ENCODE measurements at places on chromosomes 13 and 19.

- no peak for DNase-seq
Observed at GRCh38 chr13:27007166-27007565, 164.4 kb downstream of the USP12 start.

- no peak for DNase-seq
Observed at GRCh38 chr19:50040967-50041366, 15.2 kb downstream of the ZNF473 start.

- no peak for DNase-seq
Observed at GRCh38 chr19:40806423-40807146, 7.6 kb downstream of the EGLN2 start.

GRCh38 chr19:5138606-5139582 is 170.0 kb downstream of the KDM4B start:
- DNase-seq, result no peak

GRCh38 chr13:51246418-51247277 is 24.4 kb downstream of the FAM124A start:
- DNase-seq, result no peak

DNA sequence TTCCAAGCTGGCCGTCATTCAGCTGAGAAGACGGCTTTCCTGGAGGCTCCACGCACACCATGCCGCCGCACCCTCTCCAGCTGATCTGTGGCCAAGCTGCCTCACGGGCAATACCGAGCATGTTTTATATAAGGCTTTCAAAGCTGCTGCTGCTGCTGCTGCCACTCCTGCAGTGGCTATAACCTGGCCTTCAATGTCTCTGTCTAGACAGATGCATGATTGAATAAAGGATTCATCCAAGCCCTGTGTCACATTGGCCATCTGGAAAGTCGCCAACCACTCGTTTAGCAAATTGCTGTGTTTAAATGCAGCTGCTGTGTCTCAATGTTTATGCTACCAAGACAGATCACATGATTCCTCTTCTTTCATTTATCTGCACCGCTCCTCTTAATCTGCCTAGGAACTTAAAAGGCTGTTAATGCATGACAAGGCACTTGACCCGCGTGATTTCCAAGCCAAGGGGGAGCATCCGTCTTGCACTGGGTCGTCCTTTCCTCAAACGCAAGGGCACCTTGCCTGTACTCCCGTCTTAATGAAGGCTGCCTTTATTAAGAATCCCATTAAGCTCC is 114.3 kb downstream of the TEX26 start:
- peak; percentile 71 for DNase-seq

GRCh38 chr13:101455863-101456262 is 3.4 kb downstream of the ITGBL1 start:
- DNase-seq, result no peak

DNA sequence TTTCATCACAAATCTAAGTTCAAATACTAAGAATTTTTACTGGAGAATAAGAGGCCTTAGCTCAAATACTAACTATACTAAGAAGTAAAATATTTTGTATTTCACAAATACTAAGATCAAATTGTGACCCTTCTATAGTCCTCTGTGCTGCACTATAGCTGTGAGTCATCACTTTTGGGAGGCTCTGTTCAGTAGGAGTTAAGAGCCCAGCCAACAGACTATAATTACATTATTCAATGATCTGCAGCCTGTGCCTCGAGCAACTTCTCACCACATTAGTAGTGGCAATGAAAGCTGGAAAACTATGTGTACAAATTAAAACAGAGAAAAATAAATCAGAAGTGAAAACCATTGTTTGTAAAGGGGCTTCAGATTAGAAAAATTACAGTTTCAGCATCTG is 147.3 kb upstream of the GPC6 start:
- DNase-seq, result peak; percentile 2

DNA sequence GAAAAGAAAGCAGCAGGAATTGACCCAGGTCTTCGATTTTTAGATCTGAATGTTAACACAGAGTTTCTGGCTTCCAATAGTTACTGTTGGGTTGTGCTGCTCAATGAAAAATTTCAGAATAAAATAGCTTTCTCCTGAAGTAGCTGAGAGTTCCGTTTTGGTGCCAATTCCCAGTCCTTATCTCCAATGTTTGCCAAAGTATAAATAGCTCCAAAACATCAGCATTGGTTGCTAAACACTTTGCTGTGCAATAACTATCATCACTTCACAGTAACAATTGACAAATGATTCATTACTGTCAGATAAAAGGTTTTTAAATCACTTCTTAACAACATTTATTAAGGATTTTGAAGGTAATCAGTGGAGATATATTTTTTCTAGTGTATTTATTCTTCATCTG is 446.0 kb downstream of the PCDH20 start:
- DNase-seq, result no peak

DNA sequence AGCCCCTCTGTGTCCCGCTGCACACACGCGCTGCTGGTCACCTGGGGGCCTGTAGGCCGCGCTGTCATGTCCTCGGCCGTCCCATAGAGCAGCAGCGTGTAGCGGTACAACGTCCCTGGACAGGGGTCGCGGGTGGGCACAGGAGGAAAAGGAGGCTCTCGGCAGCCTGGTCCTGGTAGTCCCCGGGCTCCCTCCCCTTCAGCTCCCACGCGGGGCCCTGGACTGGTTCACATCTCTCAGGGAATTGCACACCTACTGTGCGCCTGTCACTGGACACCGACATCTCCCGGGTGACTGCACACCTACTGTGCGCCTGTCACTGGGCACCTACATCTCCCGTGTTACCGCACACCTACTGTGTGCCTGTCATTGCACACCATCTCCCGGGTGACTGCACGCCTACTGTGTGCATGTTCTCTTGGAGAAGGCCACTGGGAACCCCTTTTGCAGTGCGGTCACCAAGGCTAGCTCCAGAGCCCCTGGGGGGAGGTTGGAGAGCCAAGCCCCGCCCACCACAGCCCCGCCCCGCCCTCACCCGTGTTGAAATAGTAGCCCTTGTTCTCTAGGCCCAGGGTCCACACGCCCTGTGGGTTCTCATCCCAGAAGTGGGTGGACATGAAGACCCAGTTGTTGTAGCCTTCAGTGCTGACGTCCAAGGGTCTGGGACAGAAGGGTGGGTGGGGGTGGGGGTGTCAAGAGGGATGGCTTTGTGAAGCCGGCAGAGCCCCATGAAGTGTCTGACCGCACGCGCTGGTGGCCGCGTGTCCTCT is 3.5 kb upstream of the C19orf25 start:
- no peak for DNase-seq

All from NCI-H1436 (cell line).